ENCODE measurements at places on chromosomes 11 and 22.

DNA sequence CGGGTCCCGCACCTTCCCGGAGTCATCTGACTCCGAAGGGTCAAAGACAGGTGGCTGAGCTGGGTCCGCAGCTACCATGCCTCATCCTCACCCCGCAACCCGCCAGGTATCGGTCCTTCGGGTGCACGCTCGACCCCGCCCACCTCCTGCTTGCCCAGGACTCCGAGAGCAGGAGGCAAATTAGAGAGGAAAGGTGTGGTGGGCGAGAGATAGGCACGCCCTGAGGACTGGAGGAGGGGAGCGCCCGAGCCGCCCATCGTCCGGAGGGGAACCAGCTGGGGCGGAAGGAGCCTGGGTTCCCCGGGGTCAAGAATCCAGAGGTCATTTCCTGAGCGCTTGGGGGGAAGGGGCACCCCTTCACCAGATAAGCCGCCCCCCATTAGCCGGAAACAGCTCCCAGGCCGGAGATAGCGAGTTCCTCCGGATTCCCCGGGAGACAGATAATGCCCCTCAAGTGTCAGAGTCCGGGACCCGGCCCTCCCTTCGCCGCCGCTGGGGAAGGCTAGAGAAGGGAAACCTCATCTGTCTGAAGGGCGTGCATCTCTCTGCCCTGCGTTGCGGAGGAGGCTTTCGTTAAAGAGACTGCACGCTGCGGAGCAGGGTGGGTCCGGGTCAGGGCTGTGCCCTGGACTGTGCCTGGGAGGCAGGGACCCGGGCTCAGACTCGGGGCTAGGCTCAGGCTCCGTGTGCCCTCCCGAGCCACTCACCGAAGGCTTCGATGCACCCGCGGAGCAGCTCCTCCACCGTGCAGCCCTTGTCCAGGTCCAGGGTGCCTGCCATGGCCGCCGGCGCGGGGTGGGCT is 1.7 kb downstream of the RASGRP2 start:
- no peak for DNase-seq

DNA sequence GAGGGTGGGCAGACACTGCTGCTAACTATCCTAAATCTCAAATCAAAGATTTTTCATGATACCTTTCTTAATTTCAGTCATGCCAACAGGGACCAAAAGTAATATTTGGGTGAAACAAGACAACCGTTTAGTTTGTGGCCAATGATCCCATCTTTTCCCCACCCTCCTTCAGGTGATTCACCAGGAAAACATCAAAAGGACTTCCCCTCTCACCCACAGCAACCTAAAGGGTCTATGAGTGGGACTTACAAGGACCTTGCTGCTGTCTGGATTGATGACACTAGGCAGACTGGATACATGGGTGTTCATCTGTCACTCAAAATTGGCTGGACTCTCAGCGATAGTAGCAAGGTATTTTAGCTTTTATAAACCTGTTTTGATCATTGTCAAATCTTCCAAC is 62.0 kb upstream of the ZC3H12C start:
- no peak for DNase-seq

DNA sequence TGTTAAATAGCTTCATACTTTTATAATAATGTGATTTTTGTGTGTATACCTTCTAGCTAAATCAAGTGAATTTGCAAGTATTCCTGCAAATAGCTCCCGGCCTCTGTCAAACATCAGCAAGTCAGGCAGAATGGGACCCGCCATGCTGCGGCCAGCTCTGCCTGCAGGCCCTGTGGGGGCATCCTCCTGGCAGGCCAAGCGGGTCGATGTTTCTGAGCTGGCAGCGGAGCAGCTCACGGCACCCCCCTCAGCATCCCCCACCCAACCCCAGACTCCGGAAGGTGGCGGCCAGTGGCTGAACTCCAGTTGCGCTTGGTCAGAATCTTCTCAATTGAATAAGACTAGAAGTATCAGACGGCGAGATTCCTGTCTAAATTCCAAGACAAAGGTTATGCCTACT is 19.3 kb downstream of the GTSE1 start:
- DNase-seq = no peak

DNA sequence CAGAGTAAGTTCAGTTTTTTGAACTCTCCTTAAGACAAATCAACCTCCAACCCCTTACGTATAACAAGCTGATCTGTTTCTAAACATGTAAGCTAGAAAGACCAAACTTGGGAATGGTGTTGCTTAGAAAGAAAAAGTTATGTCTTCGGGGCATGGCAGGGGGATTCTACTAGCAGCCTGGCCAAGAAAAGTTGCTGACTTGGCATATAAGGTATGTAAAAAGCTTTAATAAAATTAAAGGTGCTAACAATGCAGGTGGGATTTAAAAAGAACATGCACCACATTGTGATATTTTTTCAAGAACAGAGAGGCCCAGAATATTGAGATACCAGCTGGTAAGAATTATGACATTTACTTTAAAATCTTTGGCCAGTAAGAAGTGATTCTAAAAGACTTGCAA is 411.4 kb upstream of the CCDC90B start:
- DNase-seq = no peak

GRCh38 chr22:49344161-49344560 is 483.5 kb downstream of the BRD1 start:
- DNase-seq = no peak

DNA sequence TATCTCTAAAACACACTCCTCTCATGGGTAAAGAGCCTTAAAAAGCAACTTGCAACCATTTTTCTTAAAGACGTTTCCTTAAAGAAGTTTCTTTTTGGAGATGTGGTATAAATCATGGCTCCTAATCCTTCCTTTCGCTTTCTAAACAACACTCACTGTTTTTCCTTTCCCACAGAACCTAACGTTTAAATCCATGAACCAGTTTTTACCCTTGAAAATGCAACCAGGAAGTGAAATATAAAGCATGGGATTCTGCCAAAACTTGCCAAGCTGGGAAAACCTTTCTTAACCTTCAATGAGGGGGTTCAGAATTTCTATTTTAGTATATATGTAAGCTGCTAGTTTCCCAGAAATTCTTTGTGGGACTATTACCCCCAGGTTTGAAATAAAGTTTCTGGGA is 8.6 kb downstream of the PLEKHA7 start:
- no peak for DNase-seq

DNA sequence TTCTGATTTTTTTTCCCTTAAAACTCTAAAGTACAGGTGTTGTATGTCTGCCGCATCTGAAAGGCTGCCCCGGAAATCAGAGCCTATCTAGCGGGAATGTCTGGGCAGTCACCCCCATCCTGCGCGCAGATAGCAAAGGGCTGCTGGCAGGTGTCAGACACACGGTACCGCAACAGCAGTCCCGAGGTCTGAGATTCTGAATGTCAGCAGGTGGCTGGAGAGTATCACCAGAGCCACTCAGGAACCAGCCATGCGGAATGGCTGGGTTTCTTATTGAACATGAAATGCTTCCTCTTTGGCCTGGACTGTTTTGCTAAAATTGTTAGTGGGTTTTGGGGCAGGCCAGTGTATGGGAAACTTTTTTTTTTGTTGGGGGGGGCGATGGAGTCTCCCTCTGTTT is 53.3 kb downstream of the CERK start:
- no peak for DNase-seq

DNA sequence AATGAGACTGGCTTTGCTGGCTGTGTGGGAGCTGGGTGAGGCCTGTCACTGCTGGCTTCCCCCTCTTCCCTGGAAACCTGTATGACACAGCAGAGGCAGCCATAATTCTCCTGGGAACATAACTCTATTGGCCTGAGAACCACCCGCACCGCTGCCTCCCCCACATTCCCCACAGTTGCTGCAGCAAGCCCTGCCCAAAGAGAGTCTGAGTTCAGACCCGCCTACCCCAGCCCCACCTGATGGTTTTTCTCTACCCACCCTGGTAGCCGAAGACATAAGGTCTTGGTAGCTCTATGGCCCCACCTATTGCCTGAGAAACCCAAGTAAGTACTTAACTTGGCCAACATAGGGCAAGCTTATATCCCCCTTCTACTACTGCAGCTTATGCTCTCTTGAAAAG is 174.8 kb downstream of the C11orf91 start:
- no peak for DNase-seq

DNA sequence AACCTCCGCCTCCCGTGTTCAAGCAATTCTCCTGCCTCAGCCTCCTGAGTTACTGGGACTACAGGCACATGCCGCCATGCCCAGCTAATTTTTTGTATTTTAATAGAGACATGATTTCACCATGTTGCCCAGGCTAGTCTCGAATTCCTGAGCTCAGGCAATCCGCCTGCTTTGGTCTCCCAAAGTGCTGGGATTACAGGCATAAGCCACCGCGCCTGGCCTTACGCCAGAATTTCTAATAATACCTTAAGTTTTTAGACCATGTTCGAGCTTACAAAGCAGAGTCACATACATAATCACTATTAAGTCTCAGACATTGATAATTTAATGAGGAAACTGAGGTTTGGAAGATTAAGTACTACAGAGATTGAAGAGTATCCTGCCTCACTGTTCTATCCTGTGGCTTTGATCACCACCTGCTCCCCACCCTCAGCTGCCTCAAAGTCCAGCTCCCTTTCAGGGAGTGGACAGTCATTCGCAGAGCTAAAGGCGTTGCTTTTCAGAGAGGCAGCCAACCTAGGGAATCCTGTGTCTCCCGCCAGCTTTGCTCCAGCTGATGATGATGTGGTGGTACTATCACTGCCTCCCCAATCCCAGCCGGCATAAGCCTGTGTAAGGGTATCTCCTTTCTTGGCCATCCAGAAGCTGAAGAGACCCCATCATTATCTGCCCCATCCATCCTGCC is 7.7 kb downstream of the UBASH3B start:
- DNase-seq = no peak

DNA sequence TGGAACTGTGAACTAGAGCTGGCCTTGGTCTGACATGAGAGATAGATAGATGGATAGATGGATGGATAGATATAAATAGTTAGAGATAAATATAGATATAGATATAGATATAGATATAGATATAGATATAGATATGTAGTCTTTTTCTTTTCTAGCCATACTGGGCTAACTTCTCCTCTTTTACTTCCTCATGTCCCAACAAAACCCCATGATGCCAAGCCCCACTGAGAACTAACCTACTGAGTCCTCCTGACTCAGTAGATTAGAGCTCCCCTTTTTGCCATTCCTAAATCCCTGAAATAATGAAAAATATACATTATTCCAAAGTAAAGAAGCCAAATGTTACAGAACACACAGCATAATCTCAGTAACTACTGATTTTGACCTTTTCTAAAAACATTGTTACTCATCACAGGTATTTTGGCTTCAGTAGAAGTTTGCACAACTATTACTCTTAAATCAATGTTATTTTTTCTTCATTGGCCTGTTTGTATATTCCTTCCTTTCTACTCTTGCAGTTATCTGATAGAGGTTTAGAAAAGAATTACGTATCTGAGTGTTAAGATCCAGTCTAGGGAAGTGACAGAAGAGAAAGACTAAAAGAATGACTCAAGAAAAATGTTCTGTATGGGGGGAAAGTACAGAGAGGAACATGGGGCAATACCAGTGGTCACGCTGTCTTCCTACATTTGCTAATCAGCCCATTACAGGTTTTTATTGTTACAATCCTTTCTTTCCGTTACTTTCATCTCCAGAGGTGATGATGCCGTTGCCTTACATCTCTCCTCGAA is 6.0 kb upstream of the OR10D3 start:
- DNase-seq = no peak

- DNase-seq = no peak
Measured at GRCh38 chr11:13578514-13579140, 82.8 kb upstream of the PTH start.

DNA sequence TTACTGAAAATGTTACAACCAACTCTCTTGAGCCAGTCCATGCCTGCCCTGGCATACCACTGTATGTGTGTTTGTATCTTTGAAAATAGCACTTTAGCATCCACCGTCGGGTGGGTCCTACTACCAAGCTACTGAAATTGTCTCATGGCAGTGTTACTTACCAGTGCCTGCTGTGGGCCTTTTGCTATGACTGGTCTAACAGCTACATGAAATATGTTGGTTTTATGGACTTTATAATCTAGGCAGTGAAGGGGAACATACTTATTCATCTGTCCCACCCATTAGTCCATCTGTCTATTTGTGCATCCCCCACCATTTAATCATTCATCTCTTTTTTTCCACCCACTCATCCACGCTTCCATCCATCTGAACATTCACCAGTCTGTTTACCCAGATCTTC is 106.0 kb downstream of the NAV2 start:
- no peak for DNase-seq

GRCh38 chr11:117523680-117524079 is 196.0 kb downstream of the CEP164 start:
- DNase-seq = peak; percentile 6

DNA sequence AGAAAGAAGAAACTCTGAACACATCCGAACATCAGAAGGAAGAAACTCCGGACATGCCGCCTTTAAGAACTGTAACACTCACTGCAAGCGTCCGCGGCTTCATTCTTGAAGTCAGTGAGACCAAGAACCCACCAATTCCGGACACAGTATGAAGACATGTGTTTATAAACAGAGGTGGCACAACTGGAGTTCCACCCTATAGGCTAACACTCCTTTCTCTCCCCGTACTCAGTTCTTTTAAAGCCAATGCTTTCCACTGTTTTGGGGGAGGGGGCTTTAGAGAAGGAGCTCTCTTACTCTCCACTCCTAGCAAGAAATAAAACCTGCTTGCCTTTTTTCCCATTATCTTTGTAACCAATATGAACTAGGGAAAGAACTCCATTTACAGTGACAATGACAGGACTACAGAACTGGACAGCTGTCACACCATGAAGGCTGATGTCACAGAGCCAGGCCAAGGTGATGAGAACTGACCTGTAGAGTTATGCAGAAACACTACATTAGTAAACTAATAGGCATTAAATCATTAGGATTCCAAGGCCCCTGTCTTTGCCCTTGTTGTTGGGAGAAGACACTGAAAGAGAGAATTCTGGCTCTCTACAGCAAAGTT is 733 bp downstream of the TRIM5 start:
- peak; percentile 7 for DNase-seq

GRCh38 chr11:114159320-114159719 is 99.8 kb downstream of the ZBTB16 start:
- peak; percentile 47 for DNase-seq

DNA sequence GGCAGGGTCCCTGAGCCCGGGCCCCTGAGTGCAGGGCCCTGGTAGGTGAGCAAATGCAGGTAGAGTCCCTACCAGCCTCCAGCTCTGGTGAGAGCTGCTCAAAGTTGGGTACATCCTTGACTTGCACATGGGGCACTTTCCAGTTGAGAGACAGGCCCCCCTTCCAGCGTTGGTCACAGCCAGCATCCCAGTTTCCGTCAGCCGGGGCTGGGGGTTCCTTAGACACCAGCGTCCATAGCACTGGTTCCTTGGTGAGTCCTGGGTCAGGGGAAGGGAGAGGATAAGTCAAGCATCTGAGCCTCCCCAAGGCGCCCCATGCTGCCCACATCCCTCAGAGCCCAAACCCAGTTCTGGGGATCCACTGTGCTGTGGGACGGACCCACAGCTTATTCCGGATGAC is 5.6 kb downstream of the PNPLA5 start:
- DNase-seq = no peak

DNA sequence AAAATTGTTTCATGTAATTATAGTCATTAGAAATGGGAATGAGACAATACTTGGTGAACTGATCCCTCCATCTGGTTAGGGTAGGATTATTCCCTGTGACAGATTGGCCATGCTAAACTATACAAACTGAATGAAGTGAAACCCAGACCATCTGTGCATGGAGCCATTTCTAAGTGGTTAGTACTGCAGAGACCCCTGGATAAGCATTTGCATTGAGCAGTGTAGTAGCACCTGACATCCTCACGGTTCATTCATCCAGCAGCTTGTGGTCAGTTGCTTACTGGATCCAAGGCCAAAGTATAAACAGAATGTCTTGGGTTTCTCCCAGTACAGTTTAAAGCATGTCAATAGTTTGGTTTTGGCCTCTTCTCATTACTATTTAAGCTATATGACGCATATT is 93.8 kb upstream of the ARHGAP42 start:
- no peak for DNase-seq
